AG10803 (cell line): ENCODE measurements at places on chromosomes 6 and 20.

DNA sequence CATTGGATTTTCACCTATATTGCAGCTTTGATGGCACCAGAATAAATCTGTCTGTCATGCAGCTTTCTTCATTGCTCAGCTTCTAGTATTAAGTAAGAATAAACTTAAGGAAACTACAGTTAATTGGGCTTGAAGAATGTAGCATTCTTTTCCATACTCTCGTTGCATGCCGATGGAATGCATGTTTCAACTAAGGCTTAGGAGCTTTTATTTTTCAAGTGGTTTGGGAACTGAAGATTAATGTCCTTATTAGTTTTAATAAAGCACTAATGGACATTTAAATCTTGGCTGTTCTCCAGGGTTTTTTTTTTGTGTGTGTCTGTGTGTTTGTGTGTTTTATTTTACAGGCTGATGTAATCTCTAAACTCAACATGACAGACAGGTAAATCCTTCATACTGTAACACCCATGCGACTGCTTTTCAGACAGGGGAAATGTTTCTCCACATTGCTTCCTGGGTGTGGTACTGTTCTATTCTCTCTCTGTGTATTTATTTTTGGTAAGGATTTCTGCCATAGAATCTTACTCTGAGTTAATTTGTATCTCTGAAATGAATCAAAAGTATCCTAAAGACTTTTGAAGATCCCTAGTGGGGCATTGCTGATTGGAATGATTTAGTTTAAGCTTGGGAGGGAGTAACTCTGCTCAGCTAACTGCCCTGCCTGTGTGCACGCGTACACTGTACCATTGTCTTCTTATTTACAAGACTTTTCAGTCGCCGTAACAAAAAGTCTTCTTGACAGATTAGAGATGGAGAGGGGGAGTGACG is 38.0 kb downstream of the SLC9A8 start:
- DNase-seq: peak; percentile 45

DNA sequence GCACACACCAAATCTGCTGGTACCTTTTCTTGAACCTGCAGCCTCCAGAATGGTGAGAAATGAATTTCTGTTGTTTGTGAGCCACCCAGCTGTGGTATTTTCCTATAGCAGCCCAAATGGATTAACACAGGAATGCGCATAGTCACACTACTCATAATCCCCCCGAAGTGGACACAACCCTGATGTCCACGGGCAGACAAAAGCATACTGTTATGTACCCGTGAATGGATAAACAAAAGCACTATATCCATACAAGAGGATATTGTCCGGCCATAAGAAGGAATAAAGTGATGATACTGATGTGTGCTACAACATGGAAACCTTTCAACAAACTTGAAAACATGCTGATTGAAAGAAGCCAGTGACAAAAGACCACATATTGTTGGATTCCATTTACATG is 25.1 kb upstream of the RPP40 start:
- no peak for DNase-seq

GRCh38 chr6:626236-626635 is 30.7 kb downstream of the HUS1B start:
- no peak for DNase-seq

DNA sequence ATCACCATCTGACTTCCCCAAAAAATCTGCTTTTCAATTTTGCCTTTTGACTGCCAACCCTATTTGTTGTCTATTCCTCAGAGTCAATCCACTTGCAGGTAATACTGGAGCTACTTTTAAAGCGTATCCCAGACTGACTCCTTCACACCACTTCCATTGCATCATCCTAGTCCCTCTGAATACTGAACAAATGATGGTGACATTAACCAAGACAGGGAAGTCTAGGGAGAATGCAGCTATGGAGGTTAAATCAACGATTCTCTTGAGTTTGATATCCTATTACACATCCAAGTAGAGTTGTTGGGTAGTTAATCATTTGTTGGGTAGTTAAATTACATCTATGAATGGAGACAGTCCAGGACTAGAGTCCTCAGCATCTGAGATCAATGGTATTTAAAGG is 2.0 kb downstream of the OGFRL1 start:
- no peak for DNase-seq

GRCh38 chr6:133046576-133046975 is 194.6 kb upstream of the EYA4 start:
- DNase-seq: no peak

- no peak for DNase-seq
Measured at GRCh38 chr20:23150304-23151007, 64.3 kb upstream of the CD93 start.

DNA sequence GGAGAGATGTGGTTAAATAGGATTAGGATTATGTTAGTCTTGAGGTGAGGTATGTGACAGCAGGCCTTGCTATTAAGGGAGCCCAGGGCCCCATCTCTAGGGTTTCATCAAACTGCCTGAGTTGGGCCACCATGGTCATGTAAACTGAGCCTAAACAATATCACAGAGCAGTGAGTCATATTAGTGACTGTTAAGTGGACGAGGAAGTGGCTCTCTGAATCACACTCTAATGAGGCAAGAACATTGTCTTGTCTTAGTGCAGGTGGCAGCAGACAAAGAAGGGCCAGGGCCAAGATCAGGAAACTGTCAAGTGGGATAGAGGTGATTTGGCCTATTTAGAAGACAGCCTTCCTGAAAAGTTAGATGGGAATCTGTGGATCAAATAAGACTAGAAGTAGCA is 23.1 kb downstream of the ENPP3 start:
- DNase-seq: peak; percentile 42

DNA sequence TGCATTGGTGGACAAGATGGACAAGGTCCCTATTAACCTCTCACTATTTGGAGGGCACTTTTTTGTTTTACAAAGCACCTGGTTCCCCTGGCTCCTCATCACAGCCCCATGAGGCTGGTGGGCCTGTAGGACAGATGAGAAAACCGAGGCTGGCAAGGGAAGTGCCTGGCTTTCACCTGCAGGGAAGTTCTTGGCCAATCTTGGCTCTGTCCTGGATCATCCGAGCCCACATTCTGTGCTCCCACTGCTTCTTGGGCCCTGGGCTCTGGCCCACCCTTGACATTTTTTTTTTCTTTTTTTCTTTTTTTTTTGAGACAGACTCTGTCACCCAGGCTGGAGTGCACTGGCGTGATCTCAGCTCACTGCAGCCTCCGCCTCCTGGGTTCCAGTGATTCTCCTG is 14.7 kb downstream of the SLC13A3 start:
- DNase-seq: no peak

GRCh38 chr6:106431972-106432371 is 71.5 kb downstream of the CRYBG1 start:
- no peak for DNase-seq

- DNase-seq: no peak
Measured at GRCh38 chr6:139627091-139627490, 252.6 kb upstream of the CITED2 start.

- DNase-seq: peak; percentile 89
Measured at GRCh38 chr6:74891349-74891831, 314.5 kb downstream of the COL12A1 start.

- no peak for DNase-seq
Measured at GRCh38 chr6:130847001-130847910, 20.1 kb downstream of the SMLR1 start.

GRCh38 chr6:21360336-21360735 is 233.2 kb upstream of the SOX4 start:
- DNase-seq: no peak

GRCh38 chr6:39073471-39074355 is 25.1 kb downstream of the GLP1R start:
- no peak for DNase-seq

DNA sequence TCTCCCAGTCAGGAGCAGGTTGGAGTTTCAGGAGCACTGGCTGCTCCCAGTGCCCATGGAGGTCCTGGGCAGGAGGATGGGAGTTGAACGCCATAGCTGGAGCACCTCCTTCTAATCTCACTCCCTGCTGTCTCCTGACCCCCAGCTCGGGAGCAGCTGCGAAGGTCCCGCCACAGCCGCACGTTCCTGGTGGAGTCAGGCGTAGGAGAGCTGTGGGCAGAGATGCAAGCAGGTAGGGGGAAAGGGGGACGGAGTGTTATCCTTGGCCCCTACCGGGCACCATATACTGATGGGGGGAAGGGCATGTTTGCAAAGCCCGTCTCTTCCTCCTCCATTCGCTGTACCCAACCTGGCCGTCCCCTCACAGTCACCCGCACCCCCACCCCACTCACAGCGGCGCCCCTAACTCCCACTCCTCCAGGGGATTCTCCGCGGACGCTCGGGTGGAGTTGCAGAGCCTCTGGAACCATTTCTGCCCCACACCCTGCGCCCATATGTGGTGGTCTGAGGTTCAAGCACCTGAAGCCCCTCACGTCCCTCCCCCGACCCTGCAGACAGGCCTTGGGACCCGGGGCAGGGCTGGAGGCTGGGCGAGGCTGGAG is 16.7 kb downstream of the HSPA12B start:
- DNase-seq: no peak

GRCh38 chr6:23213651-23214050 is 644.3 kb downstream of the HDGFL1 start:
- no peak for DNase-seq

DNA sequence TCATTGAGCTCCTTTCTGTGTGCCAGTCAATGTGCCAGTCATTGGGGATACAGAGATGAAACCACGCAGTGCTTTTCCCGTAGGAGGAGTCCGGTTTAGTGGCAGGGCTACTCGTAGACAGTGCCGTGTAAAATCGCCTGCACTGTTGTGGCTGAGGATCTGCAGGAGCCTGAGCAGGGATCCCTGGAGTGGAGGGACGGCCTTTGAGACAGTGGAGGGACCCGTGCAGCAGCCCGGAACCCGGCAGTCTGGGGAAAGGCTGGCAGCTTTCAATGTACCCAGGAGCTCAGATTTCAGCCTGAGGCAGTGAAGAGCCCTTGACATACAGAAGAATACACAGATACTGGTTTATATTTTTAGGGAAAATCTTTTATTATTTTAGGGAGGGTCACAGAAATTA is 203.3 kb downstream of the ARID1B start:
- DNase-seq: no peak

- DNase-seq: no peak
Measured at GRCh38 chr6:25732468-25733198, 21.9 kb upstream of the SLC17A4 start.

DNA sequence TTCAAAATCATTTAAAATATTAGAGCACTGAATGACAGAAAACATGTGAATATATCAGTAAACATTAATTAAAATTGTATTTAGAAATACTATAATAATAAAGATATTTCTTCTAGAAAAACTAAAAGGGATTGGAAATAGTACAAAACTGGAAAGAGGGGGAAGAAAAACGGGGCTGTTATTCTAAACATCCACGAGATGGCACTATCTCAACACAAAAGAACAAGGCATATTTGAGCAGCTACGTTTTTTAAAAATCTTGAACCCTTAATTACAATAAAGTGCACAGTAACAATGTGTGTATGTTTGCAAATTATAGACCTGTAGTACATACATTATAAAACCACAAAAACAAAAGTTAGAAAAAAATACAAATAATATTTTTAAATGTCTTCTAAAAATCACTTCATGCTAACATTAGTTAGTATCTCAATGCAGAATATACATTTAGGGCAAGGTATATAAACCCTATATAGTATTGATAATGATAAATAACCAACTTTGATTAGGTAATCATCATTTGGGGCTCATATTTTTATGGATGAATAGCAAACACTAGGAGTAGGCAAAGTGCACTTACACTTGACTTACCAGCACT is 42.5 kb upstream of the PNISR start:
- peak; percentile 26 for DNase-seq

GRCh38 chr6:162416831-162417537 is 310.6 kb downstream of the PRKN start:
- DNase-seq: no peak

DNA sequence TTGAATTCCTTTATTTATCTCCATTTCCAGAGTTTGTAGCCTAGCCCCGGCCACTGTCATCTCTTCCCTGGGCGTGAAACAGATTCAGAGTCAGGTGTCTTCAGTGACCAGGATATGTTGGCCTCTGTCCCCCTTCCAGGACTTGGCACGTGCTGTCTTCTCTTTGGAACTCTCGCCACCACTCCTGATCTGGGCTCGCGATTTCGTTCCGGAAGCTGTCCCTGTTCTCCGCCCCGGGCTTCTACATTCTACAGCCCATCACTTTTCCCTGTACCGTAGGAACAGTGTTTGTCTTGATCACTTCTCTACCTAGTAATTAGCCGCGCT is 739 bp downstream of the GSS start:
- DNase-seq: peak; percentile 52

DNA sequence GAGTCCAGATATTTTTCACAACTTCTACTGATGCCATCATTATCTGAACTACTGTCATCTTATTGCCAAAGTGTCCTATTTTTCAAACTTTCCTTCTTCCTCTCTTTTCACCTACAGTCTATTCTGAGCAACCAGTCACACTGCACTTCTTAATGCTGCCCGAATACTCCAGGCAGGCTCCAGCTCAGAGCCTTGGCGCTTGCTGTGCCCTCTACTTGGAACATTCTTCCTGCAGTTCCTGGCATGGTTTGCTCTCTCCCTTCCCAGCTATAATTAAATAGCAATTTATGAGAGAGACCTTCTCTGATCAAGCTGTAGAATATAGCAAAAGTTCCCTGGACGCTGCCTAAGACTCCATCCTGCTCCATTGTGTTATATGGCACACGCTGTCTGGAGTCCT is 831.6 kb downstream of the QKI start:
- no peak for DNase-seq

GRCh38 chr6:1839361-1839760 is 229.6 kb downstream of the FOXC1 start:
- no peak for DNase-seq

DNA sequence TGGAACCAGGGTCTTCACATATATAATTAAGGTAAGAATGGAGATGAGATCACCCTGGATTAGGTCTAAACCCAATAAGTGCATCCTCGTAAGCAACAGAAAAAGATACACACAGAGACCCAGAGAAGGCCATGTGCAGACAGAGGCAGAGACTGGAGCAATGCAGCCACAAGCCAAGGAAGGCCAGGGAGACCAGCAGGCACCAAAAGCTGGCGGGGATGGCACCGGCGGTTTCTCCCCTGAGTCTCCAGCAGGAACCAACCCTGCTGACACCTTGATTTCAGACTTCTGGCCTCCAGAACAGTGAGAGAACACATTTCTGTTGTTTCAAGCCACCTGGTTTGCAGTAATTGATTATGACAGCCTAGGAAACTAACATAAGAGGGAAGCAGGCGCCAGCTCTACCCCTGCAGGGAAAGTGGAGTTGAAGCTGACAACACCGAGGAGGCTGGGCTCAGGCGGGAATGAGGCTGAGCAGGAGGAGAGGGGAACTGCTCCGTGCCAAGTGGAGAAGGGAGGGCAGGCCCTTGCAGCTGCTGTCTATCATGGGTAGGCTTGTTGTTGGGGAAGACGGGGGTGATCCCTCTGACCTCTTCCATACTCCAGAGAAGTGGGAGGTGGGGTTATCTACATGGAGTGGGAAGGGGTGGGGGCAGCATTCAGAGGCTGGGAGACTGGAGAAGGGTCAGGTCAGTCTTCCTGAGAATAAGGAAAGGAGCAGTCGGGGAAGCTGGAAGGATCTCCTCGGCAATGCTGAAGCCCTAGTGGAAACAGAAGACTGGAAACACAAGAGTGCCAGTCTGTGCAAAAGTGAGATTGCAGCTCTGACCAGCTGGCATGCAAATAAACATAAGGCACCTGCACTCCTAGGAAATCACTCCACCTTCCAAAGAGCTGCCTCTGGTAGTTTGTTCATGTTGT is 72.7 kb downstream of the NFATC2 start:
- no peak for DNase-seq
